ENCODE measurements at places on chromosomes 7 and 10. TPM values are rescaled to one million over a fixed set of nuclear protein-coding genes. Genes with fewer than 3 reads are reported as not detected.

HOXA13 gene
- total RNA-seq: not detected

MICALL2 gene
- total RNA-seq: 28.9 TPM

DNA sequence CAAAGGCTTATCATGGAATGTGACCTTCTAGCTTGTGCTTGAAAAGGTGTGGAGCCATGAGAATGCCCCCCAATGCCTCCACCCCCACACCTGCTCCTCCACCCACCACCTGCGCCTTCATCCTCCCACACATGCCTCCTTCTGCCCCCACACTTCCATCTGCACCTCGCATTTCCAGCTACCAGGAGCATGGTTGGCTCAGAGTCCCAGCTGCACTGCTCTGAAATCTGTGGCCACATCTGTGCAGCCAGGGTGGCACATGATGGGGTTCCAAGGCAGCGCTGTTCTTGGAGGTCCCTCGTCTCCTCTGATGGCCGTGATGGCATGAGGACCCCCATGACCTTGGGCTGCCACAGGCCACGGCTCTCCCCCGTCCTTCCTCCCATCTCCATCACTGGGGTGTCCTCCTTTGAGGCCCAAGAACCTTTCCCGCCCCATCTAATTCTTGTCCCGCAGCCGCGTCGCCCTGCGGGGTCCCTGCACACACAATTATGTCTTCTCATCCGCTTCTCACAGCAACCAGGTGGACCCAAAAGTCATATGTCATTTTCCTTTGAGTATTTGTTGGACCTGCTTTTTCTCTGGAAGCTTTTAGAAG, 40.6 kb upstream of the CNPY1 start:
- no peak for DNase-seq

GRCh38 chr10:93091960-93092359, 18.3 kb downstream of the CYP26A1 start:
- DNase-seq: no peak

- no peak for DNase-seq
Measured at GRCh38 chr10:60042914-60043313, 136.6 kb upstream of the CCDC6 start.

Data from fibroblast of the aortic adventitia (primary cell).